ENCODE measurements at places on chromosomes 3 and 15.
A peak's percentile ranks its signal among the peaks of the same experiment; 100 is the strongest.

GRCh38 chr3:71444028-71444860 is 139.3 kb downstream of the FOXP1 start:
- DNase-seq, result peak; percentile 63

GRCh38 chr3:105836533-105836932 is 32.3 kb downstream of the CBLB start:
- no peak for DNase-seq

DNA sequence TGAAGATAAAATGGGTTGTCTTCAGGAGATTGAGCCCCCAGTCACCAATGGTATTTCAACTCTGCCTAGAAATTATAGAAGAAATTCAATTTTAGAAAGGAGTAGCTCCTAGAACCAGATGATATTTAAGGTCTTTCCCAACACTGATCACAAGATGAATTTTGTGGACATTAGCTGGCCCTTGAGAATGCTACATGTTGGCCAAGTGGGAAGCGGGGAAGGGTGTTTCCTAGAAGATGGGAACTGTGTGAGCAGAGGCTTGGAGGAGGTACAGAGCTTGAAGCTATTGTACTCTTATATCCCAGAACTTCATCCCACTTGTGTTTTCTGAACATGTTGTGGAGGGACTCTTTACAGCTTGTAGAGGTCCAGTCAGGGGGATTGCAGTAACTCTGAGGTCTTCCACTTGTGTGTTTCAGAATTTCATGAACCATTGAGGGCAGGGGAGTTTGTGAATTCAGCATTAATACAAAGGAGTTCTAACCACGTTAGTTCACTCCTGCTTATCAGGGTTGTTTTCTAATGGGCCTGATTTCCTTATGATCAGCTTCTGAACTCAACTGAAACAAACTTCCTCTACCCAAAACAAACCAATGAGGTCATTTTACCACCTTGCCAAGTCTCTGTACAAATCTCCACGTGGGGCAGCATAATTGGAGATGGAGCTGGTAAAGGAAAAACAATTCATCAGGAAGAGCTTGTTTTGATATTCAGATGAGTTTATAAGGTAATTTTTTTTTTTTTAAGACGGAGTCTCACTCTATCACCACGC is 152.6 kb upstream of the TPM1 start:
- DNase-seq, result no peak

DNA sequence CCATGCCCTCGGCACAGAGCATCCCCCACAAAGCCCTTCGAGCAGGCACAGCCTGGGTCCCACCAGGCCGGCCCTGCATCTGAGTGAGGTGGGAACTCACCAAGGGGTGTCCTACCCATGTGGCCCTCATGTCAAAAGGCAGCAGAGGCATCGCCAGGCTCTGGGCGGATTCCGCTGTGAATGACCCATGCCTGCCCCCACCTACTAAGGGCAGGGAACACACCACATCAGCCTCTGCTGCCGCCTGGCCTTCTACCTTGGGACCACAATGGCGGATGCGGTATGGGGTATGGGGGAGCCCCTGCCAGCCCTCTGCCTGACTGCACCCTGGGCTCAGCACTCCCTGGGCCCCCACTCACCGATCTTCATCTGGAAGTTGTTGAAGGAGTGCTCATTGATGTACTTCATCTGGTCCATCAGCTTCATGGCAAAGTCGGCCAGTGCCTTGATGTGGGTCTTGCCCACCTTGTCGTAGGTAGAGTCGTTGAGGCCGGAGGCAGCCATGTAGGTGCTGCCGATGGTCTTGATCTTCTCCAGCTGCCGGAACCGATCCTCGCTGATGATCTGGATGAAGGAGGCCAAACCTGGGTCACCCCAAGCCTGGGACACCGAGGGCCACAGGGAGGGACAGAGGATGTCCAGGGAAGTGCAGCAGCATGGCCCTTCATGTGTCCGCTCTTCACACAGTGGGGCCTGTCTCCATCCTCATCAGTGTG is 87.8 kb downstream of the SEC22A start:
- no peak for DNase-seq

- no peak for DNase-seq
Observed at GRCh38 chr3:153680526-153680925, 440.7 kb upstream of the ARHGEF26 start.

DNA sequence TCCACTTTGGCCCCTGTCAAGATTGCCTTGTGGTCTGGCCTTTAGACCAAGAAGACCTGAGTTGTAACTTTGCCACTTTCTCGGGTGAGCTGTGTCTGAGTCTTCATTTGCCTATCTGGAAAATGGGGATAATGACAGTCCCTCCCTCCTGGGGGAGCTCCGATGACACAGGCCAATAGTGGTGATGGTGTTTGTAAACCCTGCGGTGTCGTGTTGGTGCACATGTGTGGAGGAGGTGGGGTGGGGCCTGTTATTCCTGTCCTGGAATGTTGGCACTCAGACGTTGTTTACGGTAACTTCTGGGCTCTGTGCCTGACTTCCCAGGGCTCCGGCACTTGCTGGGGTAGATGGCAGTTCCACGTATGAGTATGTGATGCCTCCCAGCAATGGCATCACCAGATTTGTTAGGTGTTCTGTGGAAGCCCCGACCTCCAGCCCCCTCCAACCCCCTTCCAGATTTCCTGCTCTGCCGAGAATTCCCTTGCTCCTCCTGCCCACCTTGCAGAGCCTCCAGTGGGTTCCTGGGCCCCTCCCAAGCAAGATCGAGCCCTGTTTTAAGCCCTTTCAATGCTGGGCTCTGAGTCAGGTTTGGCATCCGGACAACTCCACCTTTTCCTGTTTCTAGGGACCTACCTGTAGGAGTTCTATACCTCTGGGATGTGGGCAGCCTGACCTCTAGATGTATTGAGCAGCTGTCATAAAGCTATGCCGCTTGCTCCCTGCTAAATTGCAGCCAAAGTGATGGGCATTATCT is 31.4 kb downstream of the HRH1 start:
- peak; percentile 85 for DNase-seq

- DNase-seq, result no peak
Observed at GRCh38 chr3:71651625-71652024, 68.1 kb upstream of the FOXP1 start.

GRCh38 chr3:126930936-126931600 is 51.8 kb upstream of the PLXNA1 start:
- DNase-seq, result no peak

GRCh38 chr3:53496984-53497383 is 2.6 kb downstream of the CACNA1D start:
- no peak for DNase-seq

GRCh38 chr3:52838561-52839267 is 3.9 kb upstream of the MUSTN1 start:
- no peak for DNase-seq

DNA sequence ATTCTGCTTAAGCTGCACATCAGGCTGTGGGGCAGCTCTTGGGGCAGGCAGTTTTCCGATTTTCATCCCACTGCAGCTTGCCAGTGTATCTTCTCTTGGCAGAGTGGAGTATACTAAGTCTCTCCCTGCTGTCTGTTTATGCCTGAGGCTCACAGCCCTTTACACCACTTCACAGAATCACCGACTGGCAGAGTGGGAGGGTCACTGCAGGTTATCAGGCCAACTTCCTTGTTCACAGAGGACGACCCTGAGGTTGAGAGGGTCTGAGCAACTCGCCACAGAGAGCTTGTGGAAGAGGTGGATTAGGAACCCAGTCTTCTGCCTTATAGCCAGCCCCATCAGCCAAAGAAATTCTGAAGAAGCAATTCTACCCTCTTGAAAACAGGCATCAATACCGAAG is 30.9 kb downstream of the KIF9 start:
- DNase-seq, result no peak

GRCh38 chr3:146092230-146092629 is 68.8 kb downstream of the PLOD2 start:
- DNase-seq, result no peak

GRCh38 chr3:143339451-143339850 is 219.9 kb downstream of the CHST2 start:
- no peak for DNase-seq

DNA sequence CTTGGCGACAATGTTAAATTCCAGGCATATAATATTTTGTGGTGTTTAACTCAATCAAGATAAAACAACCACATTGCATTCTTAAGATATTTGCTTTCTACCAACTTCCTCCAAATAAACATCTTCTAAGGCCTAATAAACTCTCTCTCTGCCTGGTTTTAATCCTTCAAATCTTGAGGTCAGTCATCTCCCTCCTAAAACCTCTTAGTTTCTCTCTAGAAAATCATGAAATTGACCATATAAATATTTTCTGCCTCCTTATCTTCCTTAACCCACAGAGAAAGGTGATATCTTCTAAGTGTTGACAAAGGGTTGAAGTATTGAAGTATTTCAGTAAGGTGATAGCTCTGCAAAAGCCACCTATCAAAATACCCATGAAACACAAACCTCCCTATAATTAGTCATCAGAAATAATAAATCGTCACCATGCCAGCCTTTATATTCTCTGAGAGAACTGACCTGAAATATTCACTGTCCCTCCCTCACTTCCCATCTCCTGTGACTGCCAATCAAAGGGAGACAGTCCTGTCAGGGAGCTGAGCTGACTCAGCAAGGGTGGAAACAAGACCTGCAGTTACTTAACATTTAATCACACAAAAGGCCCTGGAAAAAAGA is 1261.1 kb downstream of the ROBO1 start:
- no peak for DNase-seq

DNA sequence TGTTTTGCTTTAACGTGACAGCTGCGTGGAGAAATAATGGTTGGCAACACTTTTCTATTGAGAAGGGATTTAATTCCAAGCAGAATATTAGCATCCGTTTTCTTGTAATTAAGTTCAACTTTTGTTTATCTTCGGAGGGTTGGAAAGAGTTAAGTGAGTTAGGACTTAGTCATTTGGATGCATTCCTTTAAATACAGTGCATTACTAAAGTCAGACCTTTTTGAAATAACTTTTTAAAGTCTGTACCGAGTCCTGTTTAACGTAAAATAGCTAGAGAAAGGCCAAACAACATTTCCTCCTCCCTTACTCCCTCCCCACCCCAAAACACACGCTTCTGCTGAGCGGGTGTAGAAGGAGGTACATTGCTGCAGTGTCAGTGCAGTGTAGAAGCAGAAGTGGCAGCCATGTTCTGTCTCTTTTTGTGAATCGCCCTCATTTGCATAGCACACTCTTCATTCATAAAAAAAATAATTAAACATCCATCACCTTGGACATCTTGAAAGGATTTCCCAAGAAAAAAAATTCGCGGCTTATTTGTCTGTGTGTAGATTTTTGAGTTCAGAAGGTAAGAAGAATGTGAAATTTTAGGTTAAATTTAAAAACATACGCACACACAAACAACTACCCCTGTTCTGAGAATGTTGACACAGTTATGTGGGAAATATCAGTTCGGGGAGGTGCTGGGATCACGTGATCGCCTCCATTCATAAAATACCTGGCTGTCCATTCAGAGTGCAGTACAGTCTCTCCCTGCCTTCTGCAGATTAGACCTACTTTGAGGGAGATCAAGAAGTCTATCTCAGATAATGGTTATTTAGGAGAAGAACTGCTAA is 1.6 kb downstream of the SPRED1 start:
- DNase-seq, result peak; percentile 83

DNA sequence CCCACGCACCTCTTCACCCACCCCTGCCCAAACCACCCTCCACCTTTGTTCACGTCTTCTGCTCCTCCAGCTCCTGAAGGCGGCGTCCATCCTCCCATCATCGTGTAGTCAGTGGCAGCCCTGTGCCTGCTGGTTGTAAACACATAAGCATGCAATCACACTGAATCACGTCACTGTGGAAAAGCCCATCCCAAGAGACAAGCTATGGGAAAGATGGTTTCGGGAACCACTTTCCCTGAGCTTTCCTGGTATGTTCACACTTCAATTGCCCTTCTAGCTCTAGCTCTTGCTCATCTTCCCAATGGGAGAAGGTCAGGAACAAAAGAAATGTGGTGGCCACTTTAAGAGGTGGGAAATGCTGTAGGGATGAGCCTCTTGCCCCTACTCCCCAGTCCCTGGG is 14.4 kb upstream of the GOLGA8J start:
- DNase-seq, result no peak

DNA sequence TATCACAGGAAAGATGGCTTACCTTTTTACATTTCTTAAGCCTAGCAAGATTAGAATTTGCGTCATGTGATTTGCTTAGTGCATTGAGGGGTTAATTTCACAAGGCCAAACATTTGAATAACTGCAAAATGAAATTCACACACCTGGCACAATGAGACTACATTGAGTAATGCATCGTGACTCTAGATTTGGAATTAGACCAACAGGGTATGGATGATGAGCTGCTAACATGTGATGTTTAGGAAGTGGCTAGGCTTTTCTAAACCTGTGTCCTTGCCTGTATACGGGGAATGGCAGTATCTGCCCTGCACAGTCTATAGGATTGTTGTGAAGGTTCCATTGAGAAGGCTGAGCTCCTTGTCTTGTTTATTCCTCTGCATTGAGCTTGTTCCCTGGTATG is 160.1 kb downstream of the MFSD1 start:
- no peak for DNase-seq

DNA sequence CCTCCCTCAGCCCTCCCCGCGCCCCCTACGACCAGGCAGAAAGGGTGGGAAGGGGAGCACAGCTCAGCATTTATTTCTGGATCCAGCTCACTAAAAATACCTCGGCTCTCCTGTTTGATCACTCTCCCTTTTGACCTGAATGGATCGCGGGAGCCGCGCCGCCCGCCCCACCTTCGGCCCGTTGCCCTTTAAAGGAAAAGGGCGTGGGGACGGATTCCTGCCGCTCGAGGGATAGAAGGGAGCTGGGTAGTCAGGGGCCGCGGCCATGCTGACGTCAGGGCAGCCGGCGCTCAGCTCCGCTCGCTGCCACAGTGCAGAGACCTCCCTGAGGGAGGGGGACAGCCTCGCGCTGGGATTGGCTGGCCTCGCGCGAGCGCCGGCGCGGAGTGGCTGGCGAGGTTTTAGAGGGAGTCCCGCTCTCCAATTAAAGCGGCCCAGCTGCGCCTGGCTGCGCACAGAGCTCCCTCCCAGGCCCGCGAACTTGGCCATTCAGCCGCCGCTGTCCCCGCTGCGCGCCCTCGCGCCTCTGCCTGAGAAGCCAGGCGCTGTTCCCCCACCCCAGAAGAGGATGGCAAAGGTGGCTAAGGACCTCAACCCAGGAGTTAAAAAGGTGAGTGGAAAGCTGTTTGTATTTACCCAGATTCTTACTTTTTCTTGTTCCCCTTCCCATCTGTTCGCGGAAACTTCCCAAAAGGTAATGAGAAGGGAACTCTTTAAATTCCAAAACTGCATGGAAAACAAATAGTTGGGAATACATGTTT is at the start of gene LMCD1:
Gene LMCD1 (plus strand): TSS at position 453 of the 761 bp plus-strand sequence. CDS start 116 bp downstream, at position 569.
- peak; percentile 98 for DNase-seq

DNA sequence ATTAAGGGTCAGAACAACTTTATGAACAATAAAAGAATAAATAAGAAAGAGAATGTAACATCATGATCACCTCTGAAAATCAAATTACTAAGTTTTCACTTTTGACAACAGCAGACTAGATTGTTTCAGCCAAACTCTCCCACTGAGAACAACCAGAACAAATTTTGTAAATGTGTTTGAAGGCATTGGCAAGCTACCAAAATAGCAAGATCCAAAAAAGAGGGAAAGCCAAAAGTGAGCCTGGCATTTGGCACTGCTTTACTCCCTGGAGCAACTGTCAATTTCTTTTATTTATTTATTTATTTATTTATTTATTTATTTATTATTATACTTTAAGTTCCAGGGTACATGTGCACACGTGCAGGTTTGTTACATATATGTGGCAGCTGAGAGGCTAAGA is 67.2 kb downstream of the CFAP44 start:
- peak; percentile 43 for DNase-seq
